Gastroesophageal sphincter (tissue), 4 donors: ENCODE measurements at places on chromosomes 7 and 10.

GRCh38 chr10:69101451-69102095 lies 13.7 kb downstream of the SRGN start:
- ATAC-seq: no peak

DNA sequence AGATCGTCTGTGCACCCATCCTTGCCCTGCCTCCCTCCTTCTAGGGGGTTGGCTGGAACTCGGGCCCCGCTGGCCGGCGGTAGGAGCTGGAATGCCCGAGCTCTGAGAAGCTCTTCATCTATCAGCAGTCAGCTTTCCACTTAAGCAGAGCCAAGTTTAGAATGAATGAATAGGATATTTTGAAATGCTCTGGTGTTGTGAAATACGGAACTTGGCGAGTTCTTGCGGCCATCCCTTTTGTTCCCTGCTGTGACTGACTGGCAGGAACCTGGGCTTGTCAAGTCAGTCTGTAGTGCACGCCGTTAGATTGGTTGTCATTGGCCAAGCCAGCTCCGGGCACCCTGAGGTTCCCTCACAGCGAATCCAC lies 33.3 kb downstream of the FOXK1 start:
- ATAC-seq: peak; percentile 89

DNA sequence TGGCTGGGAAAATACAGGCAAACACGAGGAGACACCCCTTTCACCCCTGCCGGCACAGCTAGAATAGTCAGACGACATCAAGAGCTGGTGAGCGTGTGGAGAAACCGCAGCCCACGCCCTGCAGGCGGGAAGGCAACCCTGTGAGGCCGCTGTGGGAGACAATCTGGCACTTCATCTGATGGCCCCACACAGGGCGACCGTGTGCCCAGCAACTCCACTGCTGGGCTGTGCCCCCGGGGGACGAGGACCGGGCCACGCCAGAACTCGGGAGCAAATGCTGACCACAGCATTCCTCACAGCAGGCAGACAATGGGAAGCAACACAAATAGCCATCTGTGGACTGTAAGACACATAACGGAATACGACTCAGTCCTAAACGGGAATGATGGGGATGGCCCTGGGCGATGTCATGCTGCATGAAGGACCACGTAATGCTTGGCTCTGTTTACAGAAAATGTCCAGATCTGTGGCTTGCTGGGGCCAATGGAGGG lies 58.9 kb downstream of the CFAP46 start:
- ATAC-seq: no peak

- no peak for ATAC-seq
Measured at GRCh38 chr7:33334349-33334748, 205.0 kb downstream of the BBS9 start.
